ENCODE measurements at places on chromosomes 2 and 18.

- DNase-seq, result peak; percentile 8
These were observed 75.2 kb upstream of the CTNNA2 start for GRCh38 chr2:79437433-79438267.

DNA sequence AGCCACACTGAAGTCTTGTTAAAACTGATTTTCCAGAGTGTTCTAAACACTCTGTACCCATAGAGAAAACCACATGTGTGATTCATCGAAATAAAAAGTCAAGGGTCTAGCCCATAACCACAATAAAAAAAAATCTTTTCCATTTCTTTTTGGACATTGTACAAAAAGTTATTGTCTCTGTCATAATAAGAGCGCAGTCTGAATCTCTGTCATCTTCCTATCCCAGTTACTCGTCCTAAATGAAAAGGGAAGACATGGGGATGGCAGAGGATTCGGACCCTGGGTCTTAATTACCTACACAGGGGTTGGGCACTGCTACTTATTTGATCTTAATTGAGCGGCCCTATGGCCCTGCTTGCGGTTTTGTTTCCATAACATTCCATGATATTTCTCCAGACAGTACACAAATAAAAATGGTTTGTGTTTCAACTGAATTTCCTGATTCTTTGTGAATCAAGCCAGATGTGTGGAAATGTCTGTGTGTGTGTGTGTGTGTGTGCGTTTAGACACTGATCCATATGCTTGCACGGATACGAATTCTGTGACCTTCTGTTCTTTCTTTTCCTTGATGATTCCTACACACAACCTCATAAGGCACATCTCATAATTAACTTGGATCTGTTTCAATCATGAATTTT lies 133.4 kb upstream of the SPATS2L start:
- DNase-seq, result no peak

- no peak for DNase-seq
These were observed 90.5 kb downstream of the ICOS start for GRCh38 chr2:204027091-204027490.

DNA sequence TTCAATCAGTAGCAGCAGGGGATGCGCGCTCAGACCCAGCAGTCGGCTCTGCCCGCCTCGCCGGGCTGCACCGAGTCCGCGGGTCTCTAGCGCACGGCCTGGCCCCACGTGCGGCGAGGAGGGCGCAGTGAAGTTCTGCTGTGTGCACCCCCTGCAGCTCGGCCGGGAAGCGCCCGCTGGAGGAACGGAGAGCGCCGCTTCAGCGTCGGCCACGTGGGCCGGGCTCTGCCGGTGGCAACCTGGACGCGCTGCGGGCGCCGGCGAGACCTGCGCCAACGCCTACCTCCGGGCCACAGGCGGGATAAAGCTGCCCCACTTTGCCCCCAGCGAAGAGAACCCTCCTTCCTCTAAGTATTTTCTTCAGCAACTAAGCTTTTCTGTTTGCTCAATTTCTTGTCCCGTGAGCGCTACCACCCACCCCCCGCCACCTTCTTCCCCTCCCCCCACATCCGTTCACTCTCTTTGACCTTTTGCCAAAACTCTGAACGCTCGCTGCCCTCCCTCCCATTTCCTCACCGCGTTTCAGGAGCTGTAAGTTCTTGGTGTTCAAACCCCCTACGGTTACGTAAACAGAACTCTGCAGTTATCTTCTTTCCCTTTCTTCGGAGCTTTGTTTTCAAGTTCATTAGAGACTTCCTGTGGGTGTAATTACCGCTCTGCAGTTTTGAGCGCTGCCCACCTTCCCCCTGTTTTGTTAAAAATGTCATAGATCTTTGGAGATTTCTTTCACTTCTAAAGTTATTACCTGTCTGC lies 42.6 kb upstream of the EDAR start:
- peak; percentile 35 for DNase-seq

GRCh38 chr2:150424406-150424805 lies 63.1 kb downstream of the RND3 start:
- DNase-seq, result no peak

DNA sequence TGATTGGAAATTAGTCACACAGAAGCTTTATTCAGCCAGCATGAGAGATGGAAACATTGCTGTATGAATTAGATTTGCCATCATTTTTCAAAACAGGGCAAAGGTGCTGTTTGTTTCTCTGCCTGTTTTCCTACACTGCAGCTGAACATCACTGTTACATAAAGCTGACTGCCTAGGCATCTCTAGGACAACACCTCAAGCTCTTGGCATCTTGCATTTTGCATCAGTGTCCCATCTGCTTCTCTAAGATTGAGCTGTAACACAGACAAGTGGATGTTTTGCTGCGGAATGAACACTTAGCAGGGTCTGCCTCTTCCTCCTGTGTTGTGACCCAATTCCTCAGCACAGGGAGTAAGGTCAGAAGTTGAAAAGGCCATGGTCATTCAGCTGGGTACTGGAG lies 4.9 kb downstream of the CCT7 start:
- no peak for DNase-seq

DNA sequence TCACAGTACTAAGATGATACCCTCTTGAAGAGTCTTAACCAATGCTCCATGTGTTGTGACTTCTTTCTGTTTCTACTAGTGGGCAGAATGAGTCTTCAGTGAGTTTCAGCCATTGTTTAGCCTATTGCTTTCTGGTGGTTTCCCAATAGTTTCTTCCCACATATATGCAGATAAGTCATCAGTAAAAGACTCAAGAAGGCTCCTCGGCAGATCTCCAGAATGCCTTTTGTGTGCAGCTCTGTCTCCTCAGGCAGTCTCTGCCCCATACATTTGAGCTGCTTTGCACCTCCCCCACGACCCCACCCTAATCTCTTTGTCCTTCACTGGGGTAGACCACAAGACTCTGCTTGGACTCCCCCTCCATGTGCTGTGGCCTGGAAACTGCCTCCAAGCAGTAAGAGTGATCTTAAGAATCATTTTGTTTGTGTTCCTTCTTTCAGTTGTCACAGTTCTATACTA lies 71.6 kb upstream of the CHRNA1 start:
- DNase-seq, result no peak

GRCh38 chr2:193985272-193985671 lies 1671.8 kb upstream of the SLC39A10 start:
- no peak for DNase-seq

DNA sequence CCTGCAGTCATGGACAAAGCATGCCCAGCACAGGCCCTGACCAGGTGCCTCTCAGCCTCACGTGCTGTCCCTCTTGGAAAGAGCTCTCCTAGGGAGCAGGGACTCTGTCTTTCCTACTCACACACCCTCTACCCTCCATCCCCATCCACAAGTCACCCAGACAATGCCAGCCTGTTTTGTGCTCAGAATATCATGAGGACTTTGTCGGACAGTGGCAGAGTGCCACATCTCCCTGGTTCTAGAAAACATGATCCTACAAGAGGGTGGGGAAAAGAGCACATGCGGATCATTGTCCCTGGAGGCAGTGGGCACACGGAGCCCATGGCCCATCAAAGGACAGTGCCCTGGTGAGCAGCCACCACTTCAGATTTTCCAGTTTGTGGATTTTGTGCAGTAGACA lies 3.7 kb upstream of the MAL start:
- no peak for DNase-seq

DNA sequence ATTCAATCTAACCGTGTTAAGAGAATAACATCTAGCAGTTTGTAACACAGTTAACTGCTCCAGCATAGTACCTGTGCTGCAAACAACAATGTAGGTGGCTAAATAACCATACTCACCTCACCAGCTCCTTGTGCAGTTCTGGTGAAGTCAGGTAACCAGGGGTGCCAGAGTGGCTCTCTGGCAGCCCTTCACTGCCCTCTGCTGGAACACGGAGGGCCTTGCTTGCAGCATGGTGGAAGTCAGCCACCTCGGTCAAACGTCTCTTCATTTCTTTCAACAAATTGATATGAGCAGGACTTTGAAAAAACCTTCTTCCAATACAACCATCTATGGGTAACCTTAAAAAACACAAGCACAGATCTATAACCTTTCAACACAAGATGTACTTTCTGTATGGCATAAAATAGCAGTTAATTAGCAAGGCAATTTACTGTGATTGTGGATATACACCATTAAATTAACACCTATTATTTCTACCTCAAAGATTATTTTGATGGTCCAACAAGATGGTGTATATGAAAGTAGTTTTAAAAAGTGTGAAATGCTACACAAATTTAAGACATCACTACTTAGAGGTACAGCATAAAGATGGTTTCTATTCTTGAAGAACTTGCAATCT lies 56.6 kb downstream of the EPG5 start:
- peak; percentile 49 for DNase-seq

- DNase-seq, result no peak
These were observed 72.9 kb downstream of the QPCT start for GRCh38 chr2:37417321-37417720.

GRCh38 chr18:2400701-2401196 lies 170.6 kb downstream of the METTL4 start:
- no peak for DNase-seq

GRCh38 chr2:85418132-85419008 lies at the start of gene SH2D6:
TSS of gene SH2D6 (plus strand) at chr2:85418714. CDS start at chr2:85429466, 10,752 bp downstream.
- peak; percentile 79 for DNase-seq

DNA sequence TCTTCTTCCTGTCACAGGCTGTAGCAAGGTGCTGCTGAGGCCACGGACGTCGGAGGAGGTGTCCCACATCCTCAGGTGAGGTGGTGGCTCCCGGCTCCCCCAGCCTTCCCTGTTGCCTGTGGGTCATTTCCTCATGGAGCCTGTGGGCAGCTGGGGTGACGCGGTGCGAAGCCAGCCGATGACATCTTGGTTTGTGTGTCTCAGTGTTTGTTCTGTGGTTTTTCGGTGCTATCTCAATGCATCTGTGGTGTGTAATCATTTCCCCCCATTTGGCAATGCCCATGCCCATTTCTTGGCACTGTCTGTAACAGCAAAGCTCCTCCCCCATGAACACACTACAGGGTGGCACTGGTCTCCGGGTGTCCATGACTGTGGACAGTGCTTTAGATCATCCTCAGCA lies 6.6 kb downstream of the D2HGDH start:
- no peak for DNase-seq

DNA sequence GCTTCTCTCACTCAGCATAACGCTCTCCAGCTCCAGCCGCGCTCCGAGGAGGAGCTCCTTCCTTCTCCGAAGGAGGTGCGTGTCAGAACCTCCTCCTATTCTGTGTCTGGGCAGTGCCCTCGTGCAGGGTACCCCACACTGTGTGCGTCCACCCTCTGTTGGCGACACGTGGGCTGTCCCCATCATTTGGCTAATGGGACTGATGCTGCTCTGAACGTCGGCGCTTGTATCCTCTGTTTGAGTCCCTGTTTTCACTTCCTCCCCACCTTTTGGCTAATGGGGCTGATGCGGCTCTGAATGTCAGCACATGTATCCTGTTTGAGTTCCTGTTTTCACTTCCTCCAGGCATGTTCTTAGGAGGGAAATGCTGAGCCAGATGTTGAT lies 22.2 kb downstream of the KCNG2 start:
- DNase-seq, result no peak

DNA sequence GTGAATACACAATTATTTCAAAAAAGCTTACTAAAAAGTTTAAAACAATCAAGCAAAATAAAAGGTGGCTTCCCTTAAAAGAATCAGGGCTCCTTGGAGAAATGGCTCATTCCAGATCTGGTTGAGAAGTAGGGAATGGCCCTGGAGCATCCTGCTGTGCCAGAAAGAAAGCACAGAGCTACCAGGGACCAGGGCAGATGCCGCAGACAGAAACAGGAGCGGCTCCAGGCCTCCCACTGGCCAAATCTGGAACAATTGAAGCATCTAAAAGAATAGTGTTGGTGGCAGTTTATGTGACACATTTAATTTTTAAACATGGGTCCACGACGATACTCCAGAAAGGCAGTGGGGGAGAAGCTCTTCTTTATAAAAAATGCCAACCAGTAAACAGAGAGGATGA lies 75.5 kb downstream of the GBX2 start:
- no peak for DNase-seq

- no peak for DNase-seq
These were observed 13.8 kb downstream of the MMADHC start for GRCh38 chr2:149573760-149574159.

- no peak for DNase-seq
These were observed 16.6 kb upstream of the GALNT1 start for GRCh38 chr18:35564795-35565453.

- no peak for DNase-seq
These were observed 72.5 kb upstream of the SERPINE2 start for GRCh38 chr2:224111576-224111975.

DNA sequence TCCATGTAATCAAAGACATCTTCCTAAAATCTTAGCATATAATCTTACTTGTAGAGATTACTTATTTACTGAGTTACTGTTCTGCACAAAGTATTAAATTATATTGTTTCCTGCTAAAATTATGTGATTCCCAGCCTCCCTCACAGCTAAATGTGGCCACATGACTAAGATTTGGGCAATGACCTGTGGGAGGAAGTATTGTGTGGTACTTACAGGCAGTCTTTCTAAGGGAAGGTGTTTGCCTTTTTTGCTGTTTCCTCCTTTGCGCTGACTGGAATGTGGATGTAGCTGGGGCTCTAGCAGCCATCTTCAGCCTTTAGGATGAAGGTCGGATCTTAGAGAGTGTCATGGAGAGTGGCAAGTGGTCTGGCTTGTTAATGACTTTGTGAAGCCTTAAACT lies 146.3 kb upstream of the APCDD1 start:
- DNase-seq, result no peak

GRCh38 chr2:128722489-128722888 lies 403.8 kb upstream of the HS6ST1 start:
- DNase-seq, result no peak

GRCh38 chr2:239343946-239344856 lies 56.6 kb downstream of the HDAC4 start:
- no peak for DNase-seq

- no peak for DNase-seq
These were observed 100.1 kb downstream of the NAB1 start for GRCh38 chr2:190748966-190749365.

- DNase-seq, result no peak
These were observed 424.2 kb downstream of the NRXN1 start for GRCh38 chr2:50607721-50608120.

- no peak for DNase-seq
These were observed 36.8 kb downstream of the LAMA3 start for GRCh38 chr18:23725827-23726661.

DNA sequence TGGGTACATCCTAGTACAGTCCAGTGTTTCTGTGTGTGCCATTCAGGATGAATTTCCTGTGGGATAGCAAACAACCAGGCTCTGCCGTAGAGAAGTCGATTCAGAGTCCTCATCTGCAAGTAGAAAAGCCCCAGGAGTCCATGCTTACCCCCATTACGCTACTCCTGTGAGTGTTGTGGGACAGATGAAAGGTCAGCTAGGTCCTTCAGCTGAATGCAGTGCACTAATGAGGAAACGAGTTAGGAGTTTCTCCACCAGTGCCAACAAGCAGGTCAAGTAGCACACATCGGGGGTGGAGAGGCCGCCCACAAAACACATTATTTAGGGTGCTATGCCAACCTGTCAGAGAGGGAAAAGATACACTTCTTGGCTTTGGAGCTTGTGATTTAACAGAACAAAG lies 2.5 kb upstream of the GPR39 start:
- no peak for DNase-seq

- no peak for DNase-seq
These were observed 135.5 kb upstream of the FANCL start for GRCh38 chr2:58376592-58376991.

- DNase-seq, result no peak
These were observed 116.6 kb upstream of the FAM136A start for GRCh38 chr2:70418514-70418913.

- DNase-seq, result no peak
These were observed 8.6 kb downstream of the CCNT2 start for GRCh38 chr2:134927195-134927594.

- no peak for DNase-seq
These were observed 103.5 kb downstream of the LBH start for GRCh38 chr2:30334762-30335363.

- DNase-seq, result no peak
These were observed 18.3 kb downstream of the RAMP1 start for GRCh38 chr2:237877576-237878307.

- no peak for DNase-seq
These were observed 324.0 kb upstream of the ACVR2A start for GRCh38 chr2:147520817-147521216.
